Left ventricle myocardium superior (tissue), 1 donor: ENCODE measurements at places on chromosomes 6 and 20. TPM values are rescaled to one million over a fixed set of nuclear protein-coding genes. Genes with fewer than 3 reads are reported as not detected.

DNA sequence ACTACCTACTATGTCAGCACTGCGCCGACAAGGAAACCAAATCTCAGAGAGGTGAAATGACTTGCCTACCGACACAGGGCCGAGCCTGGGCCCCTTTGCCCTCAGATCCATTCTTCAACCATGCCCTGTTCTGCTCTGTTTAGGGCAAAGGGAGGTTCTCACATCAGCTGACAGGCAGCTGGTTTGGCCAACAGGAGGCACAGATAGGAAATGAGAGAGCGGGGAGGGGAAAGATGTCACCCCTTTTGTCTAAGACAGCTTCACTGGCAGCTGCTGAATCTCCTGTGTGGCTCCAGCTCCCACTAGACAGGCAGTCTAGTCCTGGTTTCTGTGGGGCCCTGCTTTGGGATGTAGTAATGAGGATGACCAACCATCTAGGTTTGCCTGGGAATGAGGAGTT lies 158.7 kb downstream of the TMEM200A start:
- no peak for DNase-seq

DNA sequence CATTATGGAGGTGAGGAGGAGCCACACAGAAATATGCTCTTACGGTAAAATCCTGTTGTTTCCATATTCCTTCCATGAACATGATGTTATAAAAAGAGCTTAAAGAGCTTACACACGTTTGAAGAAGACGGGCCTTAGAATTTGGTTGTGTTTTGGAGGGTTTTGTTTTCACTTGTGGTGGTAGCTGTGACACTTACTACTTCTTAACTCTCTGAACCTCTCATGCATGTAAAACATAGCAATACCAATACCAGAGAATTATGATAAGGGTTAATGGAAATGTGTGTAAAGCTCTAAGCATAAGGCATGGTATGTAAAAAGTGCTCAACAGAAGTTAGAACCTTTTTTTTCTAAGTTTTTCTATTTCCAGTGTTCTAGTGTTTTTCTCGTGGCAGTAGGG lies 256.1 kb upstream of the KCNQ5 start:
- no peak for DNase-seq

Gene MATN4
- total RNA-seq: not detected

DNA sequence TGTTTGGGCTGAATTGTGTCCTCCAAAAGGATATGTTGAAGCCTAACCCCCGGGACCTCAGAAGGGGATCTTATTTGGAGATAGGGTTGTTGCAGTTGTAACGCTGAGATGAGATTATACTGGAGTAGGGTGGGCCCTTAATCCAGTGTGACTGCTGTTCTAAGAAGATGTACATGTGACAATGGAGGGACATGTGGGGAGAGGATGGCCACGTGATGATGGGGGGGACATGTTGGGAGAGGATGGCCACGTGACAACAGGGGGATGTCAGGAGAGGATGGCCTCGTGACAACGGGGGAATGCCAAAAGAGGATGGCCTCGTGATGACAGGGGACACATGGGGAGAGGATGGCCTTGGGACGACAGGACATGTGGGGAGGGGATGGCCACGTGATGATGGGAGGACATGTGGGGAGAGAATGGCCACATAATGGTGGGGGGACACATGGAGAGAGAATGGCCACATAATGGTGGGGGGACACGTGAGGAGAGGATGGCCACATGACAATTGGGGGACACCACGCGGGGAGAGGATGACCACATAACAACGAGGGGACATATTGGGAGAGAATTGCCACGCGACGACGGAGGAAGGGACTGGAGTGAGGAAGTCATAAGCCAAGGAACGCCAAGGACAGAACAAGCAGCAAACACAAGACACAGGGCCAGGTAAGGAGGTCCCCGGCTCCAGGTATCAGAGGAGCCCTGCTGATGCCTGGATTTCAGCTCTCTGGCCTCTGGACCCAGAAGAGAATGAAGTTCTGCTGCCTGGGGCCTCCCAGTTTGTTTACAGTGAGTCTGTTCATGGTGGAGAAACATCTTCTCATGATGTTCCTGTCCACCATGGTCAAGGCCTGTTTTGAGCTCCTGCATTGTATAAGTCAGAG lies 29.2 kb downstream of the SYNJ2 start:
- DNase-seq: peak; percentile 18

Gene TMC2
- 0.10 TPM for total RNA-seq

DNA sequence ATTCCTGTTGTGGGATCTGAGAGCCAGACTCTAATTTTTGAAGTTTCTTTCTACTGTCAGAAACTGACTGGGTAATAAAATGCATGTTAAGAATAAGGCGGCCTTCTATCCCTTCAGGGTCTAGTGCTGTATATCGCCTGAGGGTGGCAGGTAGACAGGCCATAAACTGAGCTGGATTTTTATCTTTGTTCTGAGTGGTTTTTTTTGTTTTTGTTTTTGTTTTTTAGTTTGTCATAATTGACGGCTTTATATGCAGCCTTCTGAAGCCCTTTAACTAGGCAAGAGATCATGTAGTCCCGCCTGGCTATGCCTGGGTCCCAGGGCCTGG lies 747.7 kb upstream of the ADGRB3 start:
- DNase-seq: no peak

DNA sequence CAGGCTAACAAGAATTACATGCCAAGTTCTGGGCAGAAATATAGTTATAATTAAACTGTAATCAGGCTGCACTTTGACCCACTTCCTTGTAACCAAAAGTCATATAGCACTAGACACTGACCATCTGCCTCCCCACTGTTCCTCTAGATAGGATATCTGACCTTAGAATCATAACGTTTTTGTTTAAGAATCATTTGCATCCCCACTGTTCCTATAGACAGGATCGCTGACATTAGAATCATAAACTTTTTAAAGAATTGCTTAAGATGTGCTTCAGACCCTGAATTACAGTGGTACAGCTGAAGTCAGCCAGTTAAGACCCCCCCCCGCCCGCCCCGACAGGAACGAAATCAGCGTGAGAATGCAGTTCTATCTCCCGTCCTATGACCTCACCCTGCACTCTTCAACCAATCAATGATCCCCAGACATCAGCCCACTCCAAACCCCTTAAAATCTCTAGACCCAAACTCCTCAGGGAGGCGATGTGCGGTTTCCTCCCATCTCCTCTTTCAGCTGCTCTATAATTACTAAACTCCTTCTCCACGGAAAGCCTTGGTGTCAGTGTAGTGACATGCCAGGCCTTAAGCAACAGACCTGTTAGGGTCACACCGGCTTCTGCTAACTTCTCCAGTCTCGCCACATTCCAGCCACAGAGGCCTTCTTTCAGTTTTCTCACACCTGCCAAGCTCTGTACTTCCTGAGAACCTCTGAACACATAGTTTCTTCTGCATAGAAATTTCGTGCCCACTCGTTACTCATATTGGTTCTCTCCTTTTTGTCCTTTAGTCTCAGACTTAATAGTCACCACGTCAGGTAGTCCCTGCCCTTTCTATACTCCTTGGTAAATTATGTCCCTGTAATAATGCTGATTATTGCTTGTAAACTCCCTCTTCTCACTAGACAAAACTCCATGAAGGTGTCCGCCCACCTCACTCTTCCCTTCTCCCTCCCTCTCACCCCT lies 93.5 kb downstream of the DTNBP1 start:
- DNase-seq: no peak

GRCh38 chr6:95109212-95109611 lies 468.1 kb upstream of the MANEA start:
- DNase-seq: no peak

GRCh38 chr20:45823949-45824835 lies 2.9 kb downstream of the TNNC2 start:
- DNase-seq: peak; percentile 68

GRCh38 chr6:48610846-48611245 lies 499.8 kb upstream of the PTCHD4 start:
- no peak for DNase-seq

- no peak for DNase-seq
Observed at GRCh38 chr6:16653226-16653625, 108.0 kb downstream of the ATXN1 start.

- no peak for DNase-seq
Observed at GRCh38 chr6:117515326-117515725, 32.9 kb downstream of the DCBLD1 start.

DNA sequence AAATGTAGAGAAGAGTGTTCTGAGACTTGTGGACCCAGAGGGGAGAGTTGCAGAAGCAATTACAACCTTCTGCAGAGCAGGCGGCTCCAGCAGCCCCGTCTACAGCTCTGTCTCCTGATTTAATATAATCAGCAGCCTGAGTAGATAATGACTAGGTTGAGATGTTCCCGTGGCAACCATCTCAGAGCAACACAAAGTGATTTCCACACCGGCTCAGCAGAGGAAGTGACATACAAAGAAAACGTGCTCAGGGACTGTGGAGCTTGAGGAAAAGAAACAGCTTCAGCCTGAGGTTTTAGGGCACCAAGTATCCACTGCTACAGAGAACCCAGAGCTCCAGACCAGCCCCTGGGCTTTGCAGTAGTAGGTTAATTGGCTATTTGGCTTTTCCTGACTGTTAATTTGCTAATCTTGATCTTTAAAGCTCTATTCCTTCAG lies 136.4 kb downstream of the MTFR2 start:
- DNase-seq: peak; percentile 62
